ENCODE measurements at places on chromosomes 5 and 9. TPM values are rescaled to one million over a fixed set of nuclear protein-coding genes. Genes with fewer than 3 reads are reported as not detected.

GRCh38 chr5:124706729-124707361, 39.6 kb downstream of the ZNF608 start:
- H3K4me3 ChIP-seq, result no peak overlapping the region
- no peak for DNase-seq
- H3K27me3 ChIP-seq, result no peaks in the 10 kb centered on the region
- H3K36me3 ChIP-seq, result no peaks in the 10 kb centered on the region
- H3K4me1 ChIP-seq, result no peaks in the 10 kb centered on the region

DNA sequence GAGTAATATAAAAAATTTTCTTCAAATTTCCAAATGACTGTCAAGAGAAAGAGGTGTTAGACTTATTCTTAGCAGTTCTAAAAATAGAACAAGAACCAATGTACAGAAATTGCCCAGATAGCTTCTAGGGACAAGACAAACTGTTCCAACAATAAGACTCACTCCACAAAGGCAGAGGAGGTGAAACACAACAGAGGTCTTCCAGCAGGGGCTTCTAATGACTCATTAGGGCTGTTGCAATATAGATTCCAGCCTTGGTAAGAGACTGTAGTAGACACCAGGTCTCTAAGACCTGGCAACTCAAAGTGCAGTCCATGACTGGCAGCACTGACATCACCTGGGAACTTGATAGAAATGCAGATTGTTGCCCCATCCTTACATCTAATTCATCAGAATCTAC, 134.6 kb upstream of the VLDLR start:
- H3K4me1 ChIP-seq, result no peaks in the 10 kb centered on the region
- no peaks in the 10 kb centered on the region for H3K27me3 ChIP-seq
- no peaks in the 10 kb centered on the region for H3K36me3 ChIP-seq
- no peak overlapping the region for H3K27ac ChIP-seq
- H3K4me3 ChIP-seq, result no peak overlapping the region

DNA sequence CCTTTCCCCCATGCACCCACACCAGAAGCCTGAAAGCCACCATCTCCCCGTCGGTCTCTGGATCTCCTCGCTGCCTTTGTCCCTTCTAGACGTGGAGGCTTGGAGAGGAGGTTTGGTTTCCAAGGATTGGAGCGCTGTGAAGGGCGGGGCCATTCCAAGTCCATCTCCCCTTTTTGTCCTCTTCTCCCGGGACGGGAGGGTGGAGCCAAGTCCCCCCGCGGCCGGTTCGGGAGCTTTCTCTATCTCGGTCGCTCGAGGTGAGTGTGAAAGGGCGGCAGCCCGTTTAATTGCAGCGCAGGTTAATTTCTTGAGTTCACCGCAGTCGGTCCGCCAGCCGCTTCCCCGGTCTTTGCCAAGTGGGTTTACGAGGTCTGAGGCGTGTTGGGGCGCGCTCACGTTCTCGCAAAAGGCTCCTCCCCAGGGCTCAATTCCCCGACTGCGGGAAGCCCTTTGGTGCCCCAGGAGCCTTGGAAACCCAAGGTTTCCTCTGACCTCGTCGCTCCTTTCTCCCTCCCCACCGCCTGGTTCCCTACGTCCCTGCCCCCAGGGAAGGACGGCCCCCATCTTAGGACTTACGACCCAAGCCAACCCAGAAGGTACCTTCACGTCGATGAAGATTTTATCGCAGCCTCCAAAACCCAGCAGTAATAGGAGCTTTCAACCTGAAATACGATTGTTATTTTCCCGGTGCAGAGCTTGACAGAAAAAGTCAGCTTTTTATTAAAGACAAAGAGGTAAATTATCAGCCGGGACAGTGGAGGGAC, 2.8 kb upstream of the ZNF462 start:
- peak overlapping the region; percentile 94 for H3K27ac ChIP-seq
- no peaks in the 10 kb centered on the region for H3K36me3 ChIP-seq
- H3K4me3 ChIP-seq, result peak overlapping the region; percentile 80
- no peaks in the 10 kb centered on the region for H3K27me3 ChIP-seq

SPATA31D4 gene
- total RNA-seq, result not detected

GRCh38 chr5:170736966-170737365, 46.6 kb upstream of the GABRP start:
- no peaks in the 10 kb centered on the region for H3K27me3 ChIP-seq
- H3K27ac ChIP-seq, result no peak overlapping the region
- H3K36me3 ChIP-seq, result no peaks in the 10 kb centered on the region
- no peak for DNase-seq

GRCh38 chr5:158648631-158649030, 451.1 kb downstream of the EBF1 start:
- no peak overlapping the region for H3K4me3 ChIP-seq
- no peaks in the 10 kb centered on the region for H3K4me1 ChIP-seq
- no peaks in the 10 kb centered on the region for H3K27me3 ChIP-seq
- no peak overlapping the region for H3K27ac ChIP-seq
- no peaks in the 10 kb centered on the region for H3K36me3 ChIP-seq

ZBTB6 gene
- 15.1 TPM for total RNA-seq

DNA sequence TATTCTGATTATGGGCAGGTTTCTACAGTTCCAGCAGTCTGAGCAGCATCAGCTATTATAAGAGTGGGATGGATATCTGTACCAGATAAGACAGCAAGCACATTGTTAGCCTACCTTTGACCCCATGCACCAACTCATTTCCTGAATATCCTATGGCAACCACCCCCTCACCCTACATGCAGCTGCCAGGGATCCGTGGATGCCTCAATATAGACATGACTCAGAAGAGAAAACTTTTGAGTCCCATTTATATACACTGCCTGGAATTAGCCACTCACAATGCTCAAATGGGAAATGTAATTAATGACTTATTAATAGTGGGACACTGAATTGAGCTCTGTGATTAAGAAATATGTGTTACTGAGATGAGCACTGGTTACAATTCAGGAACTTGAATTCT, 124.4 kb downstream of the SSBP2 start:
- no peak overlapping the region for H3K27ac ChIP-seq
- no peaks in the 10 kb centered on the region for H3K27me3 ChIP-seq
- H3K4me1 ChIP-seq, result no peaks in the 10 kb centered on the region
- DNase-seq, result no peak

GRCh38 chr5:72397836-72398235, 77.7 kb downstream of the PTCD2 start:
- H3K27ac ChIP-seq, result no peak overlapping the region
- H3K4me1 ChIP-seq, result no peaks in the 10 kb centered on the region
- H3K4me3 ChIP-seq, result no peak overlapping the region
- no peaks in the 10 kb centered on the region for H3K36me3 ChIP-seq
- DNase-seq, result no peak
- H3K27me3 ChIP-seq, result no peaks in the 10 kb centered on the region

DNA sequence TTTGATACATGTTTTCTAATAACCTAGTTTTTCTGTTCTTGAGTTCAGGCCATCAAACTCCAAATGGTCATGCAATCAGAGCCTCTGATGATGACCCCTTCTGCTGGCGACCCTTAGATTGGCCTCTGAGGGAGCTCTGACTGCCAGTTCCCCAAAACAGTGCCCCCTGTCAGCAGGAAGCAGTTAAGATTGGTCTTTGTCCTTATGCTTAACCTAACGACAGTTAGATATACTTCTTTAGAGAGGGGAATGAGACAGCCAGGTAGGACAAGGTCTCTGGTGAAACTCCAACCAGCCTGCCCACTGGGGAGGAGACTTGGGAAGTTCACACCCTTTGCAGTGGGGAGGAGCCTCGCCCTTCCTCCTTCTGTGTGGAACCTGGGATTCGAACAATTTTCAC, 390.4 kb upstream of the KIF2A start:
- no peaks in the 10 kb centered on the region for H3K36me3 ChIP-seq
- no peaks in the 10 kb centered on the region for H3K4me1 ChIP-seq
- no peaks in the 10 kb centered on the region for H3K27me3 ChIP-seq
- H3K4me3 ChIP-seq, result no peak overlapping the region

- H3K27ac ChIP-seq, result no peak overlapping the region
- H3K27me3 ChIP-seq, result no peaks in the 10 kb centered on the region
- no peaks in the 10 kb centered on the region for H3K36me3 ChIP-seq
These were observed 72.3 kb downstream of the IQGAP2 start for GRCh38 chr5:76475385-76475784.

DNA sequence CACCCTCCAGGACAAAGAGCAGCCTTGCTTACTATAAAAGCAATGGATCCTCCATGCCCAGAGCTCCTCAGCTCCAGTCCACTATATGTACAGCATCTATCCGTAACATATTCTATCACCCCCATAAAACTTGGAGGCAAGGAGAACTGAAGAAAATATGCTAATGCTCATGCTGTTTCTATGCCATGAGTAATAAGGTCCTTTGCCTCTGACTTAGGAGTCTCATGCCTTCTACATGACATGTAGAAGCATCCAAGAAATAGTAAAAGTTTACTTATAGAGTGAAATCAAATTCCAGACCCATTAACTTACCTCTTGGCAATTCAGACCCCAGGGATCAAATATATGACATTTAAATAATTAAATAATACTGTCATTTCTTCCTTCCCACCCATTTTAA, 33.7 kb downstream of the SSBP2 start:
- no peaks in the 10 kb centered on the region for H3K36me3 ChIP-seq

- no peaks in the 10 kb centered on the region for H3K36me3 ChIP-seq
- no peaks in the 10 kb centered on the region for H3K4me1 ChIP-seq
- no peak overlapping the region for H3K4me3 ChIP-seq
- H3K27me3 ChIP-seq, result no peaks in the 10 kb centered on the region
These were observed 171.2 kb downstream of the GAPVD1 start for GRCh38 chr9:125432715-125433385.

GRCh38 chr5:60886158-60886557, 42.1 kb upstream of the ELOVL7 start:
- H3K27me3 ChIP-seq, result no peaks in the 10 kb centered on the region
- H3K4me1 ChIP-seq, result no peaks in the 10 kb centered on the region
- H3K4me3 ChIP-seq, result no peak overlapping the region
- DNase-seq, result no peak
- H3K36me3 ChIP-seq, result no peaks in the 10 kb centered on the region

MRPL41 gene
- 8.6 TPM for total RNA-seq

DNA sequence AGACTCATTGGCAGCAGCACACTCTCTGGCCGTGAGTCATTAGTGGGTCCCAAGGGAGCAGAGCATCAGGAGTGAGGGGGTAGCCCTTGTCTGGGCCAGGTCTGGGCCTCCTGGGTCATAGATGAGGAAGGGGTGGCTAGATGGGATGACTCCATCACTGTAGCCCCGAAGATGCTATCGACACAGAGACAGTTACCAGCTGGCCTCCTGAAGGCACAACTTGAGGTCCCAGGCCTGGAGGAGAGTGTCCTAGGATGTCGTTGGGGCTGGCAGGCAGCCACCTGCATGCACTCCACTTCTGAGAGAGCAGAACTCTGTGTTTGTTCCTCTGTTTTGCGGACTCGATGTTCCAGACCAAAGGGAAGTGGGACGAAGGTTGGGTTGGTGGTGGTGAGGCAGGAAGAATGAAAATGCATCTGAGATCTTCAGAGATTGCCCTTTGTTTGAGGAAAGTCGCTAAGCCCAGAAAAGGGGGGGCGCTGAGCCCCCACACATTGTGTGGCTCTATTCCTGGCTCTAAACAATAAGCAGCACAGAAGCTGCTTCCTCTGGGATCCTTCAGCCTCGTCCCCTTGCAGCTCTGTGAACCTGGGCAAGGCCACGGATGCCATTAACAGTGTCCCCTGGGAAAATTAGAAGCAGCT, 4.7 kb downstream of the BTNL9 start:
- H3K4me3 ChIP-seq, result no peak overlapping the region
- no peak overlapping the region for H3K27ac ChIP-seq
- H3K36me3 ChIP-seq, result no peaks in the 10 kb centered on the region
- H3K4me1 ChIP-seq, result no peaks in the 10 kb centered on the region
- no peak for DNase-seq

DNA sequence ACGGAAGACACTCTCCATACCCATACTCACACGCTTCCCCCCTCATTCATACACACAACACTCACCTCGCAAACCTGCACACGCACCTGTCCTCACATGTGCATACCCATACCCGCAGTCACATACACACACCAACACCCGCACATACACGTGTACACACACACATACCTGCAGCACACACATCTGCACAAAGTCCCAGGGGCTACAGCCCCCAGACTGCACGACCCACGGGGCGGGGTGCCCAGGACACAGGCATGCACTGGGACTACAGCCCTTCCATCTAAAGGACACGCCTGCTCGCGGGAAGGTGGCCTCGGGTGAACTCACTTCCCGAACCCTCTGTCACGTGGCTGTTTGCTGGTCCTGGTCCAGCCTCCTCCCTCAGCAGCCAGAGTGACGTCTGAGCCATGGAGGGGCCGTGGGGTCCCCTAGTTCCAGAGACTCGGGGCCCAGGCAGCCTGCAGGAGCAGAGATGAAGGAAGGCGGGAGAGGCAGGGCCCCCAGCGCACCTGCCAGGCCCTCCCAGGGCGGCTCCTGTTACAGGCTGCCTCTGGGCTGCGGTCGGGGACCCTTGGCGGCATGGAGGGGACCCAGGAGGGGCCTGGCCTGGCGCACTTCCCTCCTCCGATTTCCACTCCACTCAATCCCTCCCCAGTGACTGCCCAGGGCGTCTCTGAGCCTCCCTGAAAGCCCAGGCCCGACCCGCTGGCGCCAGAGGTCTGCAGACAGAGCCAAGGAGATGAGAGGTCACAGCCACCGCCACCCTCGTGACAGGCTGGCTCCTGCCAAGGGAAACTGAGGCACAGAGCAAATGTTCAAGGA, 8.1 kb downstream of the SLC12A7 start:
- H3K27ac ChIP-seq, result peak overlapping the region; percentile 73
- peak; percentile 50 for DNase-seq
- H3K36me3 ChIP-seq, result no peaks in the 10 kb centered on the region
- H3K4me1 ChIP-seq, result peaks cover 5% of the 10 kb centered on the region

DNA sequence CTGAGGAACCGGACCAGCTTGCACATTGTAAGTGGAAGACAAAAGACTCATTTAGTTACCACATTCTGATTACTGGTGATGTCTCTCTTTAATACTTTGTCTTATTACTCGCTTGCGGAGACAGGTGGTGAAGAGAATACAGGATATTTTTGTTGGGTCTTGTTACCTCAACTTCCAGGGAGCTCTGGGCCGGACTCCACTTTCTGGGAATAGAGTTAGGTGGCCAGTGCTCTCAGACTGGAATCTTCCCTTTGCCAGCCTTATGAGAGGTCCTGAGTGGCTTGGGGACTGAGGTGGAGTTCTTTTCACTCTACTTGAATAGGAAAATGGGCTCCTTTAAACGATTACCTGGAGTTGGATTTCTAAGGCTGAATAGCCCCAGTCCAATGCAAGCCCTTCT, 33.3 kb upstream of the SPRY4 start:
- H3K36me3 ChIP-seq, result no peaks in the 10 kb centered on the region
- no peaks in the 10 kb centered on the region for H3K27me3 ChIP-seq
- no peak overlapping the region for H3K4me3 ChIP-seq
- no peaks in the 10 kb centered on the region for H3K4me1 ChIP-seq
- DNase-seq, result no peak
- no peak overlapping the region for H3K27ac ChIP-seq
